Stimulated activated memory B cell treated with anti-CD40 and anti-IgM and Interleukin-4, amounts not matched to agents 10 μg/mL and 1 μg/mL and 100 μg/mL, for 72 hours (primary cell): ENCODE measurements at places on chromosomes 16 and 17.

- ATAC-seq, result no peak
Observed at GRCh38 chr16:84548971-84549844, 44.7 kb upstream of the MEAK7 start.

GRCh38 chr16:84121007-84121406 lies 4.3 kb upstream of the MBTPS1 start:
- no peak for ATAC-seq

DNA sequence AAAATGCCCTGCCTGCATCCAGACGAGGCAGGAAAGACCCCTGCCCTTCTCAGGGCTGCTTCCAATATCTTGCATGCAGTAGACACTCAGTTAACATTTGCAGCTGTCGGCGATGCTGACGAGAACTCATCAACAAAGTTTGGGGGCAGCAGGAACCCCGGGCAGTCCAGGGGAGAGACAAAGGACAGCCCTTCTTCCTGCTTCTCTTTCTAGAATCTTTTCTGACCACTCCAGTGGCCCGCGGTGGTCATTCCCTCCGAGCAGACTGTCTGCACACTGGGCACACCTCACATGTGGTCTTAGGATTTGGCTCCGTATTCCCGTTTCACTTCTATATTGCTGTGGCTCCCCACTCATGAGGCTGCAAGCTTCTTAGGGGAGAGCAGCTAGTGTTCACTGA lies 31.0 kb upstream of the MFSD6L start:
- ATAC-seq, result no peak

- no peak for ATAC-seq
Observed at GRCh38 chr17:77054936-77055335, 85.8 kb upstream of the SEC14L1 start.
